CD4-positive, CD25-positive, alpha-beta regulatory T cell (primary cell): ENCODE measurements at places on chromosomes 12 and 14. TPM values are rescaled to one million over a fixed set of nuclear protein-coding genes. Genes with fewer than 3 reads are reported as not detected.

CEBPE gene
- 0.24 TPM for polyA plus RNA-seq

DNA sequence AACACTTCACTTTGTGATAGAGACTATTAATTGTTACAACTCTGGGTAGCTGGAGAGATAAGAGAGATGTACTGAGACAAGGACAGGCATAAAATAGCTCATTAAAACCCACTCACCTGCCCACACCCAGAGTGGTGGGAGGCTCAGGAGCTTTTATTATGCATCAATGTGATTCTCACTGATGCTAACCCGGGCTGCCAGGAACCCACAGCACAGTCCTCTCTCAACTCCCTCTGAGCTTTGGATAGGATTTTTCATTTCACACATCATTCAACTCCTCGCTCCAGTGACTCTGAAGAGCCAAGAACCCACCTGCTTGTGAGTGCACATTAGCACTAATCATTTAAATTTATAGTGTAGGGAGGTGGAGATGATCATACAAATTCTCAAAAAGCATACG lies 827.9 kb downstream of the FLRT2 start:
- no peak for DNase-seq

PRR4 gene
- polyA plus RNA-seq = 1.1 TPM

DNA sequence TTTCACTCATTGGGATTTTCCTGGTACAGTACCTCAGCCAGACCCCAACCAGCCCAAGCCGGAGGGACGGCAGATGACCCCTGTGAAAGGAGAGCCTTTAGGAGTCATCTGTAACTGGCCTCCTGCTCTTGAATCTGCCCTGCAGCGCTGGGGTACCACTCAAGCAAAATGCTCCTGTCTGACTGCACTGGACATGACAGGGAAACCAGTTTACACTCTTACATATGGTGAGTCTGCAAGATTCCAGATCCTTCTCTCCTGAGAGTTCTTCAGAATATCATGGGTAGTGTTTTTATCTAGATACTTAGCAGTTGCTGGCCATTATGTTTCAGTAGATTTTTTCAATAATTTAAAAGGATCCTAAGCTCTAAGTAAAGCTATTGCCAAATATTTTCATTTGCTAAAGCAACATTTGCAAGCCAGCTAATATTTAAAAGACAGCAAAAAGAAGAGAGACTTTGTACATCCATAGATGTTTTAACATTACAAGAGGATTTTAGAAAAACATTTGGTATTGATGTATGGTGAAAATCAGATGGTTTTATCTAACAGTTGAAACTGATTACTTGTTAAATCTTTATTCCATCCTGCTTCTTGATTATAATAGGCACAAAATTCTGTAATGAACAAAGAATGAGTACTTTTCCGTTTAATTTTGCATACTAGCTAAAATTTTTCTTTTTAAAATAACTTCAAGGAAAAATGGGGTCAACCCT lies 85.1 kb upstream of the ATF1 start:
- no peak for DNase-seq

- no peak for DNase-seq
Observed at GRCh38 chr14:76882651-76883050, 56.4 kb downstream of the LRRC74A start.

DNA sequence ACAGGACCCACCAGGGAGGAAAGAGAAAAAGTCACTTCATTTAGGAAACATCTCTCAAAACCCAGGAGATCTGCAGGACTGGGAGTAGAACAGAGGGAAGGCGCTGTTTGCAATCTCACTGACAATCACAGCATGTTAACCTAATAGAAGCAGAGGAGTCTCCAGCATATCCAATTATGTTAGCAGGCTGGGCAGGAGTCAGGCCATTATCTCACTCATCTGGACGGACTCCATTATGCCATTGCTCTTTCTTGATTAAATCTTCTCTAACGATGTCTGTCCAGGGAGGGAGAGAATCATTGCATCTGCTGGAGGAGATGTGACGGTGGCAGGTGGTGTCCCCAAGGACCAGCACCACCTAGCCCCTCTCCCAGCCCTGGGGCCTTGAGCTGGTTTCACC lies 203.8 kb upstream of the SFSWAP start:
- no peak for DNase-seq

GRCh38 chr12:120538281-120539156 lies 4.4 kb downstream of the RNF10 start:
- DNase-seq = no peak

RNFT2 gene
- 0.69 TPM for polyA plus RNA-seq
